ENCODE measurements at places on chromosomes 13 and 19.

GRCh38 chr19:28444362-28444761 lies 768.6 kb downstream of the UQCRFS1 start:
- DNase-seq, result no peak

DNA sequence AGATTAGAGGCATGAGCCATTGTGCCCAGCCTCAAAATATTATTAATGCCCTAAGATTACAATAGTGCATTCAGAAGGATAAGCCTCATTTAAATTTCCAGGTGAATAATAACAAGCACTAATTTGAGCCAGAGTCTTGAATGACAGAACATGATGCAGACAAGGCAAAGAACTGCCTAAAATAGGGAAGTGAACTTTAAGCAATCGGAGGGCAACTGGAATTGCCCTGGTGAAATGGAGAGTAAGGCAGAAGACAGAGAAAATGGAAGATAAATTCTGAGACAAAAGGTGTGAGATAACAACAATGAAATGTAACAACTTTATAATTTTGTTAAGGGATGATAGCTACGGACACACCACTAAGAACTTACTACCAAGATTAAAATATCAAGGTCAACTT lies 199.9 kb downstream of the DIAPH3 start:
- DNase-seq, result no peak

GRCh38 chr13:84821261-84821660 lies 939.0 kb upstream of the SLITRK1 start:
- no peak for DNase-seq

GRCh38 chr13:34431827-34432581 lies 510.1 kb upstream of the NBEA start:
- DNase-seq, result no peak

DNA sequence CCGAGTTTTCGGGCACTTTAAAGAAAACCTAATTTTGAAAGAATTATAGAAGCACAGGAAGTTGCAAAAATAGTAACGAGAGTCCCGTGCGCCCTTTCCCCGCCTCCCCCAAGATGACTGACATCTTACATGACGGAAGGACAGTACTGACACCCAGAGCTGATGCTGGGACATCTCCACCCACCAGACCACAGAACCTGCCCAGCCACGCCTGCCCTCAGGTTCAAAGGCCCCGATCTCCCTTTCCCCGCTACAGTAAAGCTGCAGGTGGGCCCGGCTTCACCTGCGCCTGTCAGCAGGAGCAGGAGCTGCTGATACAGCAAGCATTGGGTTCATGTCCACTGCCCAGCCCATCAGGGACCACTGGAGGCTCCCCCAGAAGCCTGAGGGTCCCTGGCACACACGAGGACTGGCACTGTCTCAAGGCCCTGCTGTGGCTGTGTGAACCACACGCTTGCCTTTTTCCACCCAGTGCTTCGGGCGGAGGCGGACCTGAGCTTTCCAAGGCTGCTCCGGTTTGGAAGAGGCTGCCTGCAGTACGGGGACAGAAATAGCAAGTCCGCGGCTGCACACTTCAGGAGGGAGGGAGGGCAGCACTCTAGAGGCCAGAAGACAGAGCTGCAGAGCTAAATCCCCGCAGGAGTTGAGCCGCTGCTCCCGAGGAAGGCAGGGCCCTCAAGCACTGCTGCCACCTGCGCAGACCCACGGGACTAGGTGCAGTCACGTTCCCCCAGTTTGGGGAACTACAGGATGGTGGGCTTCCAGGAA lies 8.7 kb downstream of the MAP2K2 start:
- DNase-seq, result peak; percentile 78

DNA sequence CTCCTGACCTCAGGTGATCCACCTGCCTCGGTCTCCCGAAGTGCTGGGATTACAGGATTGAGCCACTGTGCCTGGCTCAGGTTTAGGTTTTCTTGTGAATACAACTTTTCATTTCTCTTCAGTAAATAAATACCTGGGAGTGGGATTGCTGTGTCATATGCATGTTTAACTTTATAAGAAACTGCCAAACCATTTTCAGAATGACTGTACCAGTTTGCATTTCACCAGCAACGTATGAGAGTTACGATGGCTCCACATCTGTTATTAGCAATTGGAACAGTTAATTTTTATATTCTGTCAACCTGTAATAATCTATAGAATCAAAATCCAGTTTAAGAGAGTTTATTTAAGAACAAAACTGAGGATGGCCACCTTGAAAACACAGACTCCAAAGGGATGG lies 52.2 kb downstream of the TEX26 start:
- no peak for DNase-seq

GRCh38 chr13:40221460-40222201 lies 444.8 kb downstream of the FOXO1 start:
- no peak for DNase-seq

DNA sequence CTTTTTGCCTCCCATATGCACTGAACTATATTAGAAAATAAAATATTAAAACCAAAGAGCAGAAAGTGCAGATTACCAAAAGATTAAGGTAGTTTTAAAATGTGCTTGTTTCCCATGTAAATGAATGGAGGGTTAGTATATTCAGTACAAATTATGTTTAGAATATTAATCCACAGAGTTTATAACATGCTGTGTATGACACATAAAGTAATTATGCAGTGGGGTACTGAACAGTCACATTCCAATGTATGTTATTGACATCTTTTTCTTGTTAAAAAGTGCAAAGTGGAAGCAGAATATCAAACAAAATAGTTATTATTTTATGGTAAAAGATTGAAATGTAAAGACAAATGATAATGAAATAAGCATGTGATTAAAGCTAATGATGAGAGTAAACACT lies 79.3 kb downstream of the GPC6 start:
- no peak for DNase-seq

DNA sequence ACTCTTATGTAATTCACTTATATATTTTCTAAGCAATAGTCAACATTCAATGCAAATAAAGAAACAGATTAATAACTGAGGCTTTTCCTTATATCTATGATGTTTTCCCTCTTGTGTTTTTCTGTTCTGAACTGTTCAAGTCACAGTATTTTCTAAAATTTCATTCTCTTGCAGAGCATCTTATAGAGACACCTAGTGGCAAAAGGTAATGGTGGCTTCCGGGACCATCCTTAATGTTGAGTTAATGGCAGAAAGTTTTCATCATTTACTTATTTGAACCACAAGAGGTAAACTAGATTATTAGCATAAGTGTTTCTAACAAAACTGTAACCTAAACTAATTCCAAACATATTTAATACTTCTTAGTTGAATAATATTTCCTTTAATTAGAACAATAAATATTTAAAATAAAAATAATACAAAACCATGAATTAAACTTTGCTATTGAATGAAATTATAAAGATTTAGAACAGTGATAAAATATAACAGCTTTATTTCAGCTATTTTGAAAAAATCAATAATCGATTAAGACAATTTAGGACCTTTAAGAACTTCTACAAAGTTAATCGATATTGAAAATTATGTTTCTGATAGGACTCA lies 1.7 kb upstream of the SLITRK5 start:
- no peak for DNase-seq

- no peak for DNase-seq
Observed at GRCh38 chr13:52862358-52863206, 14.1 kb upstream of the PCDH8 start.

- DNase-seq, result no peak
Observed at GRCh38 chr19:4268816-4269430, 10.1 kb upstream of the SHD start.

GRCh38 chr19:12295191-12295590 lies 508 bp upstream of the ZNF44 start:
- no peak for DNase-seq

DNA sequence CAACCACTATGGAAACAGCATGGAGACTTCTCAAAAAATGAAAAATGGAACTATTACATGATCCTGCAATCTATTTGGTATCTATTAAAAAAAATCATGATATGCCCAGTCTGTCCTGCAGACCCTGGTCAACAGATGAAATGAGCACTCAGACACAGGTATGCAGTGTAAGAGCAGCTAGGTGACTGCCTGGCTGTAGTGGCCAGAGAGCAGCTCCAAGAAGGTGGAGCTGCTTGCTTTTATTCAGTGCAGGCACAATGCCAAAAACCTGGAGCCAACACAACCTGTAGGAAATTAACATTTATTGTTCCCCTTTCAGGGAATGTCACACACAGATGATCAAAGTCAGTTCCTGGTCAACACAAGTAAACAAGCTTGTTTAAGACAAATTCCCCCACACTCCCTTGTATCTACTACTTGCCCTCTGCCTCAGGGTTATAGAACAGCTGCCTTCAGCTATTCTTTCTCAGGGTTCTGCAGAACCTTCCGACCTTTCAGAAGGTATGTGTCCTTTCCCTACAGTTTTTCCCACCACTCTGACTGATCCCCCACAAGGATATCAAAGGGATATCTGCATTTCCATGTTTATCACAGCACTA lies 933.7 kb upstream of the SLITRK5 start:
- DNase-seq, result no peak

- DNase-seq, result no peak
Observed at GRCh38 chr19:31255831-31256592, 93.2 kb downstream of the TSHZ3 start.

GRCh38 chr13:74835579-74835978 lies 646.4 kb downstream of the TBC1D4 start:
- DNase-seq, result no peak

DNA sequence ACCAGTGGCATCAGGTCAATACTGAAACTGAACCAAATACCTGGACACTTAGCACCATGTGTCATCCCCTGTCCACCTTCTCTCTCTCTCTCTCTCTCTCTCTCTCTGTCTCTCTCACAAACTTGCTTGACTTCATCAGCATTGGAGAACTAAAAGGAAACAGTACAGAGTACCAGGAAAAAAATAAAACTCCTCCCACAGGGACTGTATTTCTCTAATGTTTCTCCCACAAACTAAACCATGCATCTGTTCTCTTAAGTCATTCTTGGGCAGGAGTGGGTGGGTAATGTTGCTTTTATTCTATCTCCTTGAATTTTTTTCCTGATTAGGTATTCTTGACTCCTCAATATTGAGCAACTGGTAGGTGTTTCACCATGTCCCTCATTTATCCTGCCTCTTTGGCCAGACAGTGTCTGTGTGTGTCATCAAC lies 112.9 kb upstream of the CACNA1A start:
- DNase-seq, result no peak

DNA sequence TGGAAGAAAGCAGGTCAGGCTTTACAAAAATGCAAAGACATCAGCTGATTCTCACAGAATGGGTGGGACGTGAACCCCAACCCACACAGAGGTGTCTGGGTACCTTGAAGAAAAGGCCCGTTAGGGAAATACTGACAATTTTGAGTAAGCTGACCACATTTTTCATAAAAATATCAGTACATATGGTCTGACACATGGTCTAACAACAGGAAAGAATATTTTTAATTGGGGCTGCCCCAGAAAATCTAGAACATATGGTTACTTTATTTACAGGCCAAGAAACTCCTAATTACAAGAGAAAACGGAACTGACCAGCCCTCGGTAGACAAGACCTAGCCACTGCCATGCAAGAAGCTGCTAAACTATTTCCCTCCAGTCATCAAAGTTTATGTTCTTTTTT lies 48.7 kb upstream of the ITM2B start:
- no peak for DNase-seq

GRCh38 chr13:20528452-20528851 lies 2.8 kb upstream of the CRYL1 start:
- DNase-seq, result no peak

DNA sequence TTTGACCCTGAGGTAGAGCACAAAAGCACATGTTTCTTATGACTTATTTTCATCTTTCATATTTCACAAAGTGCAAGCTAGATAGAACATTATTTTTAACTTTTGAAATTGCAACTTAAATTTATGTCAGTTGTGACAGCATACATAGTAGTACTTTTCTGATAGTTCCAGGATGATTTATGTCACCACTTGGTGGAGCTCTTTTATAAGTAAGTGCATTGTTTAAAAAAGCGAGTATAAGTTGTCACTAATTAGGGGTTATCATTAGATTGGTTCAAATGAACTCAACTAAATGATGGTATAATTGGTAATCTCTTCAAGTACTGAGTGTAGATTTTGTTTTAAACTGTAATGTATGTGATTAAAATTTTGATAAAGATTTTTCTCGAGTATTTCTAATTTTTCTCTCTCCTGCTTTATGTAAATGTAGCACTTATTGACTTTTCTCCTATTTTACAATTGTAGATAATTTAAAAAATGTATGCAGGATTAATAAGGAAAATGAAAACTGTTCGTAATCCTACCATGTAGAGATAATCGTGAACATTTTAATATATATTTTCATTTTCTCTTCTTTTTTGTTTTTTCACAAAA lies 31.1 kb downstream of the RB1 start:
- no peak for DNase-seq

GRCh38 chr19:48656840-48657474 lies 11.0 kb upstream of the CA11 start:
- no peak for DNase-seq

DNA sequence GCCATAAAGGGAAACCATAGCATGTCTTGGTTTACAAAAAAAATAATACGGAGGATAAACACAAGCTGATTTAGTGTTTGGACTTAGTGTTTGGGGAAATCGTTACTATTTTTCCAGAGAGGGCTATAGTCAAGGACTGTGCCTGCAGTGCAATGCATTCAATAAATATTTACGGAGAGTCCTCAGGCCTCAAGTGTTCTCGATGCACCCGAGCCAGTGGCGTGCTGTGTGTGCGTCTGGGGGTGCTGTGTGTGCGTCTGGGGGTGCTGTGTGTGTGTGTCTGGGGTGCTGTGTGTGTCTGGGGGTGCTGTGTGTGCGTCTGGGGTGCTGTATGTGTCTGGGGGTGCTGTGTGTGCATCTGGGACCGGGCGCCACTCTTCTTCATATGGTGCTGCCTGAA lies 71.7 kb upstream of the GTF3A start:
- no peak for DNase-seq

DNA sequence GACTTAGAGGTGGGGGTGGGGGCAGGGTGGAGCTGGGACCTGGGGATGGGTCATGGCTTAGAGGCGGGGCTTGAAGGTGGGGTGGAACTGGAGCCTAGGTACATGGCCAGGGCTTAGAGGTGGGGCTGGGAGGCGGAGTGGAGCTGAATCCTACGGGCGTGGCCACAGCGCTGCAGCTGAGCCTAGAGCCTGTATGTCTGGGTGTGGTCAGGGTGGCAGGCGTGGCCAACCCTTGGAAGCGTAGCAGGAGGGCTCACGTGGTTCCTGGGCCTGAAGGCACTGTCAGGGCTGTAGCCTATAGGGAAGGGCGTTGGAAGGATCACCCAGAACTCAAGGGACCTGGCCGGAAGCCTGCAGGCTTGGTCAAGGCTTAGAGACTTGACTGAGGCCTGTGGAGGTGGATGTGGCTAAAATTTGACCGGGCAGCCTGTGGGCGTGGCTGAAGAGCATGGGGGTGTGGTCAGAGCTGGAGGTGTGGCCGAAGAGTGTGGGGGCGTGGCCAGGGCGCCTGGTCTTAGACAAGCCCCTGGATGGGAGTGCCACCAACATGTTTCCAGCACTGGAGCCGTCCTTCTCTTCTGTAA lies 24.3 kb downstream of the COLGALT1 start:
- peak; percentile 70 for DNase-seq

GRCh38 chr13:31674051-31674450 lies 65.3 kb upstream of the RXFP2 start:
- no peak for DNase-seq

Measured in activated CD8-positive, alpha-beta memory T cell treated with anti-CD3 and anti-CD28 coated beads for 24 hours (primary cell).